Cardiac septum (tissue), 1 donor: ENCODE measurements at places on chromosomes 3 and 15. TPM values are rescaled to one million over a fixed set of nuclear protein-coding genes. Genes with fewer than 3 reads are reported as not detected.

- peak; percentile 7 for DNase-seq
Measured at GRCh38 chr3:133986311-133986710, 43.4 kb downstream of the SLCO2A1 start.

DNA sequence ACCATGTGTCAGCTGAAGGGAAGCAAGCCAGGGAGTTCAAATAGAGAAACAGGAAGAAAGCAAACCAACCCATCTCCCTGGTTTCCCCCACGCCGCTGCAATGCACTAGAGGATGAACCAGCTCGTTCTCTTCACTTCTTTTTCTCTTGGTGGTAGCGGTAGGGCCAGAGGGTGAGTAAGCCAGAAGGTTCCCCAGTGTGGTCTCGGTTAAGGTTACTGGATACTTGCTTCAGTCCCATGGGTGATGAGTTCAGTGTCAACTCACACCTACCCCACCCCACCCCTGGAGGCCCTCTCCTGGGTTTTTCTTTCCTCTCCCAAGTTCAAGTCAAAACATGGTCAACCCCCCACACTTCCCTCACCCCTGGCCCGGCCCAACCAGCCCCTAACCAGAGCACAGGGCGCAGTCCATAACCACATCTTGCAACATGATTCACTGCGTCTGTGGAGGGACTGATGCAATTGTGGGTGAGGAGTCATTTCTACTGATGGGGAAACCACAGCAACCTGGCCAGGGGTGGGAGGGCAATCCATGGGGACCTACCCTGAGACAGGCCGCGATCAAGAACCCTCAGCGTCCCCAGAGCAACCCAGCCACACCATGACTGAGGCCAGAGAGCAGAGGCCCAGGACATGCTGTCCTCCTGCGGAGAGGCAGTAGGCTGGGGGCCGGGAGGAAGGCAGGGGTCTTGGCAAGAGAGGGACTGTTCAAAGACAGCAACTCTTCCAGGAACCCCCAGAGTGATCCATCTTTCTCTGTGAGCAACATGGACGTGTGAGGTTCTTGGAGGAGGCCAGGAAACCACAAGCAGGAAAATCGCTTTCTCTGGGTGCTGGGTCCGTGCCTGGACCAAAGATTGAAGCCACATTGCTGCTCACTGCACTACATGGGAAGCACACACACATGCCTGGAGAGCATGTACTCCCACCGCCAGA lies 276.6 kb downstream of the UACA start:
- DNase-seq = peak; percentile 85

- DNase-seq = no peak
Measured at GRCh38 chr15:44798826-44799225, 62.5 kb downstream of the TRIM69 start.

DNA sequence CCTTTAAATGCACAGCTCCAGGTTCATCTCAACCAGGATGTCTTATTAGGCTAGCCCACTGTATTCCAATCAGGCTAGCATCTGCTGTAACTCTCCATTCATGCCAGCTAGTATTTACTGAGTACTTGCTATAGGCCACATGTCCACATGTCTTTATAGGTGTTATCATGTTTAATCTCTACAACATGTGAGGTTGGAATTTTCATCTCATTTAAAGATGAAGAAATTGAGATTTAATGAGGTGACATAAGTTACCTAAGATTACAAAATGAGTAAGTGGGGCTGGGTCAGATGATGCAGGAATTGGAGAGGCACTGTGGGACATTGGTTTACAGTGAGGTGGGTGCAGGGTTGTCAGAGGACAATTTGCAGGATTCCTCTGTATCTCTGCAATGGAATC lies 2.9 kb downstream of the IFT122 start:
- DNase-seq = no peak

GRCh38 chr3:9887480-9887879 lies 2.9 kb upstream of the JAGN1 start:
- DNase-seq = no peak

GRCh38 chr15:30953731-30954378 lies 37.6 kb downstream of the MTMR10 start:
- DNase-seq = peak; percentile 79

SHISA5 gene
- 47.8 TPM for total RNA-seq

- DNase-seq = no peak
Measured at GRCh38 chr3:100097919-100098783, 16.1 kb downstream of the FILIP1L start.

KNL1 gene
- total RNA-seq = 0.43 TPM

DNA sequence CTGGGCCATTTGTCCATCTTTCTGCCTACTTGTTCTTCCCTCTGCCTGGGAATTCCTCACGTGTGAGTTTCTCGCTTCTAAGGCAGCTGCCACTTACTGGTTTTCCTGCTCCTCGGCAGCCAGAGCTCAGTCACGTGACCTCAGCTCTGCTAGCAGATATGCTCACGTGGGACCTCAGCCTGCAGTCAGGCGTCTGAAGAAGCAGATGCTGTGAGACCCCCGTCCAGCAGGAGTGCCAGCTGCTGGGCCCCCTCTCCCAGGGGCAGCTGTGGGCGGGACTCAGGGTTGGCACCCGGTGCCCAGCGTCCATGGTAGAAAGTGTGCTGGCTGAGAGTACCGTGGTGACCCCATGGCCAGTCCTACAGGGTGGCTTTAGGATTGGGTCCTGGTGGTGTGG lies 161.3 kb upstream of the TLE3 start:
- peak; percentile 89 for DNase-seq

GRCh38 chr15:56244811-56245576 lies 1.3 kb upstream of the RFX7 start:
- DNase-seq = no peak

DNA sequence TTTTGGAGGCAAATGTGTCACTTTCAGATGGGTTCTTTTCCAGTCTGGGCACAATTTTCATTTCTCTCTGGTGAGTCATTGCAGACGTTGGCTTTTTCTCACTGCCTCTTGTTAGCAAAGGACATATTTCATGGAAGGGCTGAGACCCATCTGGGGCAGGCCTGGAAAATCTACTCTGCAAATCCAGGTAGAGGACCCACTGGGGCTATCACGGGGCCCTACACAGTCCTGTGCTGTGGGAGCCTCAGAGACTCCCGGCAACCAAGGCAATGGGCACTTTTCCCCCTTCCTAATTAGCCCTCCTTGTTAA lies 58.0 kb downstream of the HRH1 start:
- DNase-seq = no peak

CD86 gene
- total RNA-seq = 1.9 TPM

GRCh38 chr3:36172699-36173098 lies 207.6 kb upstream of the STAC start:
- no peak for DNase-seq

FOXB1 gene
- not detected for total RNA-seq
